ENCODE measurements at places on chromosomes 11 and 22.

GRCh38 chr22:50014655-50015401, 2.3 kb upstream of the IL17REL start:
- no peak for DNase-seq

- DNase-seq: peak; percentile 58
Measured at GRCh38 chr11:65575568-65576231, at the start of gene EHBP1L1. EHBP1L1 (plus strand) TSS chr11:65576053; CDS start chr11:65576303, 250 bp downstream.

GRCh38 chr11:123054301-123055065, 7.5 kb downstream of the HSPA8 start:
- DNase-seq: peak; percentile 78

DNA sequence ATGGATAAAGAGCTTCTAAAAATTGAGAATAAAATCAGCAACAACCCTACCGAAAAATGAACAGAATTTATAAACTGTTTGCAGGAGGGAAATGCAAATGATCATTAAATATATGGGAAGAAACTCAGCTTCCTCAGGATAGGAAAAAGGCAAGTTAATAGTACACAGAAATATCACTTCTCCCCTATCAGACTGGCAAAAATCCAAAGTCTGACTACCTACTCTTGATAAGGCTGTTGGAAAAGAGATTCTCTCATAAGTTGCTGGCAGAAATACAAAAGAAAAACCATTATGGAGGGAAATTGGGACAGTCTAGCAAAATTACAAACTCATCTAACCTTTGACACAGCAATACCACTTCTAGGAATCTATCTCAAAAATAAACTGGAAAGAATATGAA, 100.9 kb upstream of the LDLRAD3 start:
- DNase-seq: no peak

DNA sequence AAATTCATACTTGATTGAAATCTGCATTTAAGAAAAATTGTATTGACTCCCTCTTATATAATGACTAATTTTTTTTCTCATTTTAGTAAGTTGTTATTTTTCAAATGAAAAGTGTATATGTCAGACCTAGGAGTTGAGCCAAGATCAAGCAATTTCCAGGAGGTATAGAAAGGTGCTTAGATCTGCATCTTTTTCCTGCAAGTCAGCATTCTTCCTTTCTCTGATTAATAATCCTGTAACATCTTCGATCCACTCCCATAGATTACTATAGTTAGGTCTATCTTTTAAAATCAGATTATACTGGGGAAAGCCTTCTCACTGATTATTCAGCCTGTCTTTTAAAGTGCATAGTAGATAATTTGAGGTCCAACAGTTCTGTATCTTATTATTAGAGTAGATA, 12.7 kb downstream of the HOATZ start:
- DNase-seq: no peak

DNA sequence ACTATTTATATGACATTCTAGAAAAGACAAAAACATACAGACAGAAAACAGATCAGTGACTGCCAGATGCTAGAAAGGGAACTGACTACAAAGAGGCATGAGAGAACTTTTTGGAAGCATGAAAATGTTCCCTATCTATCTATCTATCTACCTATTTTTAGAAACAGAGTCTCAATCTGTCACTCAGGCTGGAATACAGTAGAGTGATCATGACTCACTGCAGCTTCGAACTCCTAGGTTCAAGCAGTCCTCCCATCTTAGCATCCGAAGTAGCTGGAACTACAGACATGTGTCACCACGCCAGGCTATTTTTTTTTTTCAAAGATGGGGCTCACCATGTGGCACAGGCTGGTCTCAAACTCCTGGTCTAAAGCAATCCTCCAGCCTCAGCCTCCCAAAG, 6.9 kb downstream of the SBF2 start:
- no peak for DNase-seq

DNA sequence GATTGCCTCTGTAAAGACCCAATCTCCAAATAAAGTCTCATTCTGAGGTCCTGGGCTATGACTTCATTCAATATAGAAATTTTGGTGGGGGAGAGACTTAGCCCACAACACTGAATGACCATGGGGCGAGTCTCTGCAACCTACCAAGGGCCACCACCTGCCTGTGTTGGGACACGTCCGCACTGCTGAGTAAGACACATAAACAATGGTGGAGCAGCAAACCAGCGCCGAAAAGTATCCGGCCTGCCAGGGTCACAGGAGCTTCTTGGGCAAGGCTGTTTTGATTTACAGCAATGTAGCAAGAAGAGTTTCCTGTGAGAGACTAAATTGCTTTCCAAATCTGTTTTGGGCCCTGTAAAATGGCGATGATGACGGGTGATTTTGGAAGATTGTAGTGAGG, 122.3 kb downstream of the SHANK2 start:
- DNase-seq: no peak

DNA sequence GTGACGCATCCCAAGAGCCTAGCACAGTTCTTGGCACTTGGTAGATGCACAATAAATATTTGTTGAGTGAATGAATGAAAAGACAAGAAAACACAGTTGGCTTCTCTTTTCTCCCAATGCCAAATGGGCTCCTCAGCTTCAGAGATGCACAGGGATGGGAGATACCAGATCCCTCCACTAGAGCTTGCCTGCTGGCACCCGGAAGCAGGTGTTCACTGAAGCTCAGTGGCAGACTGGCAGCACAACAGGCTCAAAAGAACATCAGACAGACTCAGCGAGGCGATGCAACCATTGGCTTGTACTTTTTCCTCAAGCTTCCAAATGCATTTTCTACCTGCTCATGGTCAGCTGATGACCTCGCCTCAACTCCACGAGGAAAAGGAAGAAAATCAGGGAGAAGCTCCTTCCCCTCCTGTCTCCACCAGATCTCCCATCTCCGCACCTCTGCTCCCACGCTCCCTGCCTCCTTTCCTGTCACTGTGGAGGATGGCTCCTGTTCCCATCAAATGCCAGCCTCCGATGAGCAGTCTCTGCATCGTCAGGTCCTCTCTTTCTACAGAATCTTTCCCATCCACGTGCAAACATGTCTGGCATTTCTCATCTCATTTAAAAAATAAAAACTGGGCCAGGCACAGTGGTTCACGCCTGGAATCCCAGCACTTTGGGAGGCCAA, 5.8 kb downstream of the RAPSN start:
- DNase-seq: no peak

DNA sequence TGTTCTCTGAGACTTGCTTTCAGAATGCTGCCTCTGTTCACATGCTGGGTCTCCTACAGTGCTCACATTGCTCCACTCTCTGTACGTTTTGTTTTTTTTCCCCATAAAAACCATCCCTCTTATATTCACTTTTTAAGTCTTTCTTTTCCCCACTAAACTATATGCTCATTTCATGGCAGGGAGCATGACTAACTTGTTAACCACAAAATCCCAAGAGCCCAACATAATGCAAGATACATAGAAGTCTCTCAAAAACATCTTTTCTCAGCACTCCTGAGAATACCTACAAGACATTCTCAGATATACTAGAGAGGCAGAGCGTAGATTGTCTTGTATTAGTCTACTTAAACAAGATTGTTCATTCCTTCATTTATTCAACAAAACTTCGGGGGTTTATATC, 73.3 kb downstream of the FAM76B start:
- DNase-seq: peak; percentile 78

DNA sequence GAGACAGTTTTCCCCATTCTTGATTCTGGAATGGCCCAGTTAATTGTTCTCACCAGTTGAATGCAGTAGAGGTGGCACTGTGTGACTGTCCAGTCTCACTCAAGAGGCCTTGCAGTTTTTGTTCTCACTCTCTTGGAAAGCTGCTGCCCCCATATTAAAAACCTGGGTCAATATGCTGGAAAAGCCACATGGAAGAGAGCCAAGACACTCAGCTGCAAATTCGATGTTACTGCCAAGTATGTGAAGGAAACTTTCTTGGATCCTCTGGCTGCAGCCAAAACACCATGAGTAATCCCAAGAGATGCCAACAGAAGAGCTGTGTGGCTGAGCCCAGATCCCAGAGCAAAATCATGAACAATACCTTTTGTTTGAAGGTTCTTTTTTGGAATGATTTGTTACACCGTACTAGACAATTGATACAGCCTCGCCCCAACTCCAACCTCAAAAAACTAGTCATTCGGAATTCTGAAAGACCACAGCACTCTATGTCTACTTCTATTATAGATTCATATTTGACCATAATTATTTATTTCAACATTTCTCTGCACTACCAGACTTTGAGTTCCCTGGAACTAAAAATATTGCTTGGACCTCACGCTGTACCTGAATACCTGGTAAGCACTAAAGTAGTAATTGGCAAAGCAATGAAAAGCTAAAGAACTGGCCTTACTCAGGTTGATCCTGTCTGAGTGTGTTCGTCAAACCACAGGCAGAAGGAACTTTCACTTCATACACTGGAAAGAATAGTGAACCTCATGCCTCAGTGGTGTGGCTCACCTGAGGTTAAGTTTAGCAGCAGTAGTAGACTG, 378.8 kb downstream of the ETS1 start:
- DNase-seq: peak; percentile 97

GRCh38 chr11:63246045-63246444, 2.6 kb upstream of the SLC22A25 start:
- DNase-seq: no peak

GRCh38 chr11:45042560-45042959, 91.9 kb upstream of the TP53I11 start:
- peak; percentile 21 for DNase-seq

- no peak for DNase-seq
Measured at GRCh38 chr11:119863851-119864601, 135.0 kb upstream of the NECTIN1 start.

GRCh38 chr22:24938741-24939341, 7.7 kb downstream of the LHFPL7 start:
- DNase-seq: peak; percentile 39

GRCh38 chr11:45543808-45544422, 121.5 kb downstream of the CHST1 start:
- peak; percentile 31 for DNase-seq

DNA sequence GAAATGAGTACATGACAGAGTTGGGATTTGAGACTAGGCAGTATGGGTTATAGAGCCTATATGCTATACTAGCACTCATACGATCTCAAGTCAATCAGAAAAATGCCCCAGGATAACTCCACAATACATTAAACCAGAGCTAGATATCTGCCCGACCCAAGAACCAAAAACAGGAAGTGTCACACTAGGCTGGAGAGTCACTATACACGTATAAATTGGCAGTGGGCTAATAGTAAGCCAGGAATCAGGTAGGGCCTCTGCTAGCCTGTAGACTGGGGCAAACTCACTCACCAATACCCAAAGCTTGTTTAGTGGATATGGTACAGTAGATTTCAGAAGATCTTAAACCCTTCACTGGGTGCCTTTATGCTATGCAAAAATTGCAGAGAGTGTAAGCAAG, 16.2 kb upstream of the EIF4G2 start:
- DNase-seq: no peak

GRCh38 chr11:23226331-23227077, 366.2 kb upstream of the CCDC179 start:
- peak; percentile 54 for DNase-seq

GRCh38 chr22:46970411-46971098, 208.1 kb downstream of the TBC1D22A start:
- no peak for DNase-seq

- peak; percentile 89 for DNase-seq
Measured at GRCh38 chr11:74449369-74449931, 17.9 kb downstream of the KCNE3 start.

- DNase-seq: no peak
Measured at GRCh38 chr11:80054582-80055165, 613.8 kb upstream of the TENM4 start.

- no peak for DNase-seq
Measured at GRCh38 chr22:24444251-24444650, 16.9 kb downstream of the ADORA2A start.

DNA sequence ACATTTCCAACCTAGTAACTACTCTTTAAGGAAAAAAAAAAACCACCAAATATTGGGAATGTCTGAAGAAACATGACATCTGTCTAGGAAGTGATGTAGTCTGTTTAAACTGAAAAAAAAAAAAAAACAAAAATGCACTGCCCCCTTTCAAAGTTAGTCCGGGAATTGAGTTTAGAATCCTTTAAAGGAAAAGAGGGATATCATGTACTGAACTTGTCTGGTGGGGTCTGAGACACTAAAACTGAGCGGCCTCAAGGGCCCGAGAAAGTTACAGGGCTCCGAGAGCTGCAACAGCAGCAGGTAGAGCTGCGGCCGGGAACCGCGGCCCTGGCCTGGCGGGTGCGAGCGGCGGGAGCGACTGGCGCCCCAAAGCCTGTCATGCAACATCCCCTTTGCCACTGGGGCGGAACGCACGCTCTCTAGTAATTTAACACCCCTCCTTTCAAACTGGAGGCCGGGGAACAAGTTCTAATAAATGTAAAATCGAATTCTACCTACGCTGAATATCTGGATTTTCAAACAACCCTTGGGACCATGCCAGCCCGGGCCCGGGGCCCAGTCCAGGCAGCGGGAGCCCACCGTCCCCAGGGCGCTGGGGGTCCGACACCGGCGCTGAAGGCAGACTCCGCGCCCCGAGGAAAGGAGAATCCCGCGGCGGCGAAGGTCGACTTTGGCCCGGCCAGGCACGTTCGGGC, 736 bp downstream of the RDX start:
- DNase-seq: peak; percentile 31

- no peak for DNase-seq
Measured at GRCh38 chr11:47156333-47156732, 20.3 kb downstream of the ARFGAP2 start.

All from fibroblast of mammary gland (primary cell).